ENCODE measurements at places on chromosomes 16 and 17.

GRCh38 chr17:29764748-29765147 is 142.0 kb upstream of the CORO6 start:
- DNase-seq: no peak

DNA sequence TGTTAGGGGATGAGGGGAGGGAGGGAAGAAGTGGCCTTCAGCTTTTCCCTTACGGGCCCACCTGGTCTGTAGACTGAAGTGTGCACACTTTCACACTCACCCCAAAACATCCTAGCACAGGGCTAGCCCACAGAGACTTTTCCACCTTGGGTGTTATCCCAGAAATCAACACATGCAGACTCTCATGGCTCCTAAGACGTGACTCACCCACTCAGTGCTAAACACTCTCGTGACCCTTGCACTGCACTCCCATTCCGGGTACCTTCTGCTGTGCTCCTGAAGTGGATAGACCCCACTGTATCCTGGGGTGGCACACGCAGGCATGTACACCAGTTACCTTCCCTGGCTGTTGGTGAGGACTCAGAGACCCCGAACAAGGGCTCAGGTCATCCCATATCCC is 23.0 kb upstream of the ABCC3 start:
- DNase-seq: no peak

GRCh38 chr16:79628501-79628975 is 28.0 kb upstream of the MAF start:
- DNase-seq: peak; percentile 26

- no peak for DNase-seq
These were observed 48.0 kb upstream of the CDH5 start for GRCh38 chr16:66318505-66318904.

DNA sequence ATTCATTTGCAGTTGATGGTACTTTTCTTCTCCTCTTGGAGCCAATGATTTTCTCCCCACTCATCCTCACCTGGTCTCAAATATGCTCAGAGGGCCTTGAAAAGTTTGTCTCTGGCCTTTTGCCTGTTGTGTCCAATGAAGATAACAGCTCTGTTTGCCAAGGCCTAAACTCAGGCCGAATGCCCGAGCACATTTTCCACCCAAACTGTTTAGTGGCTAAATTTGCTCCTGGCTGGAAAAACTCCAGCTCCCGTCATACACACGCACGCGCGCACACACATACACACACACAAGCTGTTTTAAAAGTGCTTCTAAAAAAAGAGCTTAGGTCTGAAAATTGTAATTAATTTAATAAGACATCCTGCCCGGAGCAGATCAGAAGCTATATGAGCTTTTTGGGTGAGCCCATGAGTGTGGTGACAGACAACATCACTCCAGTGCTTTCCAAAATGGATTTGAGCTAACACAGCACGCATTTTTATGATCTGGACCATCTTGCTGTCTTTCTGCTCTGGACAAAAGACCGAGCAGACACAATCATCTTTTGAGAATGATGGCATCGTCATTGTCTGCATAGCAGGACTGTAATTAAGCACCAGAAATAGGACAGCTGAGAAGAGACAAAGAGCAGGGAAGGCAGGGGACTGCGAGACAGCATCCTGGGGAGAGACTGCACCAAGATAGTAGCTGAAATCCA is 48.9 kb downstream of the IRX6 start:
- no peak for DNase-seq

DNA sequence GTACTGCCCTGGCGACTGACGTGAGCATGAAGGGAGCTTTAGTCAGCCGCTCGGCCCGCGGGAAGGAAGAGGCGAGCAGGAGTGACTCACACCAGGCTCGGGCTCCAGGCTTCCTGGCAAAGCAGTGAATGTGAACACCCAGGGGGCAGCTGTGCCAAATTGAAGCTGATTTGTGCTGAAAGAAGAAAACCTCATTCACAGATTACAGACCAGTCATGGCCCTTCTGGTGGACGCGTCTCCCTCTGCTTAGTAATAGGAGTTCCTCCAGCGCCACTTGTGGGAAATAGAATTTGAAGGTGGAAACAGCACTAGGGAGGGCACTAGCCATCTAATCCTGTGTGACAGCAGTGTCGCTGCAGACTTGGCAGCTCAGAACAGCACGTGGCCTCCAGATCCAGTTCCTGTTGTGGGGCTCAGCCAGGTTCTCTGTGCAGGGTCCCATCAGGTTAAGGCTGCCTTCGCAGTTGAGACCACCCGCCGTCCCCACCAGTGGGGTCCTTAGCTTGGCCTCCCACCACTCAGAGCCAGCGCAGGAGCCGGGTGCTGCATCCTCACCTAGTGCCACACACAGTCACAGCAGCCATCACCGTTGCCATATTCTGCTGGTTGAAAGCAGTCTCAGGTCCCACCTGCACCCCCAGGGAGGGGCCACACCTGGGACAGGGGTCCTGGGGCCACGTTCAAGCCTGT is 164.5 kb upstream of the CHMP6 start:
- no peak for DNase-seq

DNA sequence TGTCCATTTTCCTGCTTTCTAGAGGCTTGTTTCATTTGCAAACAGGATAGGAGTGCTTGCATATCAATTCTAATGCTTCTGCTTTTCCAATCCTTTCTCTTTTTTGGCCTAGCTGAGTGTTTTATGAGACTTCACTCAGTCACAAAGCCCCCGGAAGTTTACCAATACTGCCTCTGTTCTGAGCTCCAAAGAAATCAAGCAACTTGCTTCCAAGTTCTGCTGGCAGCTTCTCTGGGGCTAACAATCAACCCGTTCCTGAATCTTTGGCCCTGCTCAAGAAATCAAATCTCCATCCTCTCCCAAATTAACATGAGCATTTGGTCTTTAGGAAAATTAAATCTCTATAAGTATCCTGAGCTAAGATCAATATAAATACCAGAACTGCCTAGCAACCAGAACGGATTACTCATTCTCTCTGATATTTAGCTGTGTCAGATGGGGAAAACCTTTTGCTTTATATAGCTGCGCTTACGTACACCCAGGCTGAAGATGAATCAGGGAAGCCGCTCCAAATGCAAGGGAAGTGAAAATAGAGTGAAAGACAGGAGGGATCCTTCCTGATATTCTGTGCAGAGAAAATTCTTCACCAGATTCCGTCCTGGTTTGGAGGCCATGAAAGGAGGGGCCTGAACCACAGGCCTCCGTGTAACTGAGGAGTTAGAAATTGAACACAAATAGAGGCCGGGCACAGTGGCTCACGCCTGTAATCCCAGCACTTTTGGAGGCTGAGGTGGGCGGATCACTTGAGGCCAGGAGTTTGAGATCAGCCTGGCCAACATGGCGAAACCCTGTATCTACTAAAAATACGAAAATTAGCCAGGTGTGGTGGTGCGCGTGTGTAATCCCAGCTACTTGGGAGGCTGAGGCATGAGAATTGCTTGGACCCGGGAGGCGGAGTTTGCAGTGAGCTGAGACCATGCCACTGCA is 23.3 kb upstream of the GRB2 start:
- DNase-seq: no peak

DNA sequence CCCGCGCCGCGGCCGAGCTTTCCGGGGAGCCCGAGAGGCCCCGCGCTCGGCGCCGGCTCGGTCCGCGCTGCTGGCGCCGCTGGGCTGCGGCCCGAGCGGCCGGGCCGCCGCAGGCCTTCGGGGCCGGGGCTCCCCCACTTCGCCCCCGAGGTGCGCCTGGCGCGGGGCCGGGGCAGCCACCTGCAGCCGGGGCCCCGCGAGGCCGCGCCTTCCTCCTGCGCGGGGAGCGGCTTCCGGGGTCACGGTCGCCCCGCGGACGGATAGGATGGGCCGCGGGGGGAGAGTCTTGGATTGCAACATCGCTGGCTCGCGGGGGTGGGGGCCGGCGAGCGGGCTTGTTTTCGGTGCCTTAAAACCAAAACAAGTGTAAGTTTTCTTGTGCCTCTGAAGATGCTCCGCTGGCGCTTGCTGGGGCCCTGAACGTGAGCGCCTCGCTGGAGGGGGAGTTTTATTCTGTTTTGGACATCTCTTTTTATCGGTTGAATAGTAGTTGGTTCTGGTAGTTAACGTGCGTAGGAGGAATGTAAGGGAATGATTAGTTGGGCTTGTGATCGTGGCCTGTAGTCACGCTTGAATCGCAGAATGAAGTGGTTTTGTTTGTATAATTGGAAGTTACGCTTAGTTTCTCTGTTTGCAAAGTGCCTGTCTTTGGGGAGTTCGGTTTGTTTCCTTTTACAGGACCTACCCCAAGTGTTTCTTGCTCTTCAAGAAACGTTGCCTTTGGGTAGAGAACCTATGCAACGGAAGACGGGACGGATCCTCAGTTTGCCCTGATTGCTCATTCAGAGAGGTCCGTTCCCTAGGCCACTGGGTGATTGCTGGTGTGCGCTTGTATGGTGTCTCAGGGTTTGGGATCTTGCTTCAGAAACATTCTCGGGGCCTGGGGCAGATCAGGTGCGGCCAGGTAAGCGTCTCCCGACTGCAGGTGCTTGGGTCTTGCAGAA is 724 bp downstream of the UBE2I start:
- peak; percentile 60 for DNase-seq

DNA sequence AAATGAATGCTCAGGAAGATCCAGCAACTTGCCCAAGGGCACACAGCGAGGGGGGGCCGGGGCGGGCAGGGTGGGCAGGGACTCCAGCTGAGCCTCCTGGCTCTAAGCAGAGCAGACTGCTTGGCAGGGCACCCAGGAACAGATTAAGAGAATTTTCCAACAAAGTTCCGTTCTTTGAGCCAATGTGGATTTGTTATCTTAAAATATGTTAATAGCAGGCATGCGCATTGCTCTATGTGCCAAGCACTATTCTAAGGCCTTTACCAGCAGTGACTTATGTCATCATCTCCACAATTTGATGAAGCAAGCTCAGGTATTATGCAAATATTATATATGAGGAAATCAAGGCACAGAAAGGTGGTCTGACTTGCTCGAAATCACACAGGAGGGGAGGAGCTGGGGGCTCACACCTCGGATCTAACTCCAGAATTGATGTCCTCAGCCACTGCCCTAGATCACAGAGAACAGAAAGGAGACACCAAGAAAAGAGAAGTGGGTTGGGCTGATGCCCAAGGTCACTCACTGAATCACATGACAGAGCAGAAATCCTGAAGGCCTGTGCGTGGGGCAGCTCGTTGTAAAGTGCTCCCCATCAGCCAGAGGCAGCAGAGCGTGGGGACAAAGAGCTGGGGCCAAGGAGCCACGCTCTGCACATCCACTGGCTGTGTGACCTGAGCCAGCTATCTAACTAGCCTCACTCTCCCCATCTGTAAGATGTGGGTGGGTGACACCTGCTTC is 23.2 kb upstream of the MEAK7 start:
- no peak for DNase-seq

GRCh38 chr16:27646806-27647205 is 96.9 kb downstream of the KATNIP start:
- no peak for DNase-seq

- no peak for DNase-seq
These were observed 5.7 kb upstream of the IL32 start for GRCh38 chr16:3059723-3060242.

DNA sequence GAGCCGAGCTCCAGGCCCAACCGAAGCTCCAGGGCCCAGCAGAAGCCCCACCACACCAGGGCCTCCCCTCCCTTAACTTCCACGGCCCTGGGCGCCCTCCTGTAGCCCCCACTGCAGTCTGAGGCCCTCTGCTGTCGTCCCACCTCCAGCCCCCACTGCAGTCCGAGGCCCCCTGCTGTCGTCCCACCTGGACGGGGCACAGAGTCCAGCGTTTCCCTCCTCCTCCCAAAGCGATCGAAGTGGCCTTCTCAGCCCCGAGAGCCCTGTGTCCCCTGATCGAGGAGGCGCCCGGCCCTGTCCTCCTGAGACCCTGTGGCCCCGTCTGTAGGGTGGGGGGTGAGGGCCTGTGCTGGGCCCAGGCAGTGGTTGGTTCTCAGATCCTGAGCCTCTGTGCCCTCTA is 25.8 kb upstream of the CACNA1H start:
- DNase-seq: no peak

- no peak for DNase-seq
These were observed 38.8 kb upstream of the ENPP7 start for GRCh38 chr17:79691931-79692330.
